Activated CD4-positive, alpha-beta T cell treated with anti-CD3 and anti-CD28 coated beads, Interleukin-10, Interleukin-2, amounts not matched to agents 100 ng/mL and 50 ng/mL, durations not matched to agents 16 hours and 8 hours (primary cell): ENCODE measurements at places on chromosomes 5 and 9.
A peak's percentile ranks its signal among the peaks of the same experiment; 100 is the strongest.

DNA sequence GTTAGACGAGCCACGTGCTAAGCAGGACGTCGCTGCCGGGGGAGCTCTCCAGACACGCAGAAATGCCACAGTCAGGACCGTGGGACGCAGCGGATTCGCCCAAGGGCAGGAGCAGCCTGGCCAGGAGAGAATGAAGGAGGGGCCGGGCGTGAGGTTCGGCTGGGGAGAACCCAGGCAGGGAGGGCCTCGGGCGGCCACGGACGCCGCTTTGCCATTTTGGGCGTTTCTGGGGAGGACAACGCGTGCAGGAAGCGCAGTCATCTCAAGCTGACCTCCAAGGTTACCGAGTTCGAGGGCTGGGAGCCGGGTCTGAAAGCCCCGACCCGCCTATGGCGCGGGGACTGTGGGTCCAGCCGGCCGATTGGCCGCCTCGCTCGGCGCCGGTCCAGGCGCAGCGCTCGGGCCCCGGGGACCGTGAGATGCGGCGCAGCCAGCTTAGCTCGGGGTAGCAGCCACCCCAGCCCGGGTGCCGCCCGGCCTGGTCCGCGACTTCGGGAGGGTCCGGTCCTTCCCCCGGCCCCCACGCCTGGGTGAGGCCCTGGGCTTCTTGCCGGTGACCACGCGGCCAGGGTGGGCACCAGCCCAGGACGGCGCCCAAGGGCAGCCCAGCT, 760 bp upstream of the MAN1B1 start:
- DNase-seq: peak; percentile 55

DNA sequence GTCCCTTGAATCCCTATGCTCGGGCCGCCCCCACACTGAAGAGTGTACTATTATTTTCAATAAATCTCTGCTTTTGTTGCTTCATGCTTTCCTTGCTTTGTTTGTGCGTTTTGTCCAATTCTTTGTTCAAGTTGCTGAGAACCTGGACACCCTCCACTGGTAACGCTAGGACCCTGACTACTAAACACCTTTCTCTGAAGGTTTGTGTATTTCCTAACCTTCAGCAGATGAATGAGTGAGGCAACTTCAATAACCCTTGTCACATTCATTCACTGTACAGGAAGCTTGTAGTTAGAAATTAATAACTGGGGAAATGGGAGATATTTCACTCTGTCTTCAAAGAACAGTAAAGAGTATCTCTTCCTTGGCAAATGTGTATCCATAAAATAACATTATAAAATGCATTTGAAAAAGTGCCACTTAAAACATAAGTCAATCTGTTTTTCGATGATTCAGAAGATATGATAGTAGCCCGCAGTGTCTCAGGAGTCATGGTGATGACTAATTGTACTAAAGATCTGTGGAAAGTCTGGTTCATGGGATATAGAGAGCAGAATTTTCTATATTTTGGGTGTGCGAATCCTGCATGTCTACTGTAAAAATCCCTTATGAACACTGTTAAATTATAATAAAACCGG, 43.2 kb upstream of the ANKH start:
- DNase-seq: peak; percentile 20

DNA sequence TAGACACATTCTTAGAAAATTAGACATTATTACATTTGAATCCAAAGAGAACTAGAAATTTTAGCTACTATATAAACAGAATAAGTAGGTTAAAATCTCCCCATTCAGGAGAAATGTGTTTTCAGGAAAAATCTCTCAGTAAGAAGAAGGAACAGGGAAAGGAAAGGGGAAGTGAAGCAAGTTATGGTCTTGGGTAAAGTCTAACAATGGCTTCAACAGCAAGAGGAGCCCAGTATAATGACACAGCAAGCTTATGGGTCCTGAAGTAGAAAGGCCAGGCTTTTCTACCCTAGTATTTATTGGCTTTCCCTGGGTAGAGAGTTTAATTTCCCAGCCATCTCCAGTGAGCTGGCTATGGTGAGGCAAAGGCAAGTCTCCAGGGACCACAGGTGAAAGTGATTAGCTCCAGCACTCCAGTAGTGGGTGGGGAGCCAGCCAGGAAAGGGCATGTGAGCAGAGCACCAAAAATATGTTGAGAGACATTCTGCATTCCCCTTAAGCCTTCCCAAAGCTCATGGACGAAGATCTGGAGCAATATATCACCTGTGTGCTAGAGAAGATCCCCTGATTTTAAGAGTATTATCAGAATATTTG, 981.7 kb downstream of the NR2F1-AS1 start:
- no peak for DNase-seq

- no peak for DNase-seq
Measured at GRCh38 chr9:99178912-99179872, 42.5 kb downstream of the ALG2 start.

DNA sequence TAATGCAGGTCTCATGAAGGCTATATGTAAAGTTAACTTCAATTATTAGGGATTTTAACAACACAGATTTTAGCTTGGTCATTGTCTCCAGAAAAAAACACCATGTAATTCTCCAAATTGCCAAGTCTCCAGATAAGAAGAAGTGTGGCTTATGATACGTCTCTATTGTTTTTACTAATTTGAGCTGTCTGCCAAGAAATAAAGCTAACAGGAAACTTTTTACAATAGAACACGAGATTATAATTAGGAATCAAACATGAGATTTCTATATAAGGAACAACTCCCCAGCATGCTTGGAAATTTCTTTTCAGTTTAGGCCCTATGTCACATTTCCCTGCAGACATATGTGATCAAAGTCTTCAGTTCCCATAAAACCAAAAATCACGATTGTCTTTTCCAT, 142.7 kb downstream of the MCTP1 start:
- no peak for DNase-seq

GRCh38 chr9:72220589-72220988, 71.3 kb downstream of the GDA start:
- DNase-seq: no peak

DNA sequence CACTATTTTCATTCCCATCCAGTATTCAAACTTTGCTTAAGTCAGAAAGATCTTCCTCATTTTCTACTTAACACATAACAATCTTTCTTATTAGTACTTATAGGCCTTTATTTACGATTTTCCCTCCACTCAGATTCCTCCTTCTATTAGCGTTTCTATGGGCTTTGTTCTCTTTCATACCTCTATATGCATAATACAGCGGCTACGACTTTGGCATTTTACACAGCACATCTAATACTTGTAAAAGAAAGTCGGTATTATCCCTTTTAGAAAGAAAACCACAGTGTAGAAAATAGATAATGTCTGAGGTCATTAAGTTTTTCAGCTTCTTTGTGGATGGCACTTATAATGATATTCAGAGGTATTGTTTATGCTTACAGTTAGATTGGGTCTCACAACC, 8.4 kb downstream of the RBM18 start:
- no peak for DNase-seq

DNA sequence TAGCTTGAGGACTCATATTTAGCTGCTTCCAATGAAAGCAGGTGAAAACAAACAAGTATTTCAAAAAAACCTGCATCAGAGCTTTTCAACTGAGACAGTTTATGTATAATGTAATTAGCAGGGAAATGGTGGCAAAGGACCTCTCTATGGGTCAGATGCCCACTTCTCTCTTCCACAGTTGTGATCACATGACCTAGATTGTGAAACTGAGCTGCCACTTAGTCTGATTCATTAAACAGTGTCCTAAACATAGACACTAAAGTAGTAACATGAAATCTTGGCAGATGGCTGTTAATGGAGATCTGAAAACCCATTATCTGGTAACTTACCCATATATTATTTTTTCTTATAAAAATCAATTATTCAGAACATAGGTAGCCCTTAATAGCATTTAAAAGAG, 663.6 kb upstream of the RIOK2 start:
- DNase-seq: no peak
